ENCODE measurements at places on chromosomes 4 and X. TPM values are rescaled to one million over a fixed set of nuclear protein-coding genes. Genes with fewer than 3 reads are reported as not detected.
A peak's percentile ranks its signal among the peaks of the same experiment; 100 is the strongest.

ESX1 gene
- total RNA-seq = not detected

SYTL4 gene
- total RNA-seq = not detected

LRP2BP gene
- total RNA-seq = 0.44 TPM

XK gene
- not detected for total RNA-seq

RPA4 gene
- 0.37 TPM for total RNA-seq

CXCL1 gene
- total RNA-seq = not detected

OFD1 gene
- total RNA-seq = 25.3 TPM

POU3F4 gene
- total RNA-seq = not detected

MAP3K15 gene
- total RNA-seq = 1.3 TPM

PRDM8 gene
- 0.29 TPM for total RNA-seq

SLIT2 gene
- total RNA-seq = not detected

STBD1 gene
- total RNA-seq = not detected

HPGD gene
- 1.5 TPM for total RNA-seq

DHRSX gene
- total RNA-seq = 18.8 TPM

AWAT1 gene
- not detected for total RNA-seq

TLR3 gene
- total RNA-seq = not detected

GPR82 gene
- not detected for total RNA-seq

CTAG1B gene
- not detected for total RNA-seq

- H3K27me3 ChIP-seq = no peaks in the 10 kb centered on the region
- H3K36me3 ChIP-seq = peaks cover 3% of the 10 kb centered on the region
- no peak for DNase-seq
- peak overlapping the region; percentile 55 for H3K27ac ChIP-seq
- H3K4me3 ChIP-seq = peak overlapping the region; percentile 49
- H3K4me1 ChIP-seq = peaks cover 70% of the 10 kb centered on the region
These were observed 6.2 kb downstream of the CHIC2 start for GRCh38 chr4:54058171-54058570.

- H3K27me3 ChIP-seq = no peaks in the 10 kb centered on the region
- no peaks in the 10 kb centered on the region for H3K36me3 ChIP-seq
- DNase-seq = no peak
These were observed 153.3 kb downstream of the BCOR start for GRCh38 chrX:39944416-39944815.

GRCh38 chr4:143424276-143424675 is 87.6 kb downstream of the GAB1 start:
- no peaks in the 10 kb centered on the region for H3K36me3 ChIP-seq
- no peak for DNase-seq

GRCh38 chrX:151694661-151695582 is at the start of gene PRRG3:
TSS of gene PRRG3 (plus strand) at chrX:151695458. CDS start at chrX:151698815, 3,357 bp downstream.
- no peak for DNase-seq
- H3K4me1 ChIP-seq = no peaks in the 10 kb centered on the region
- H3K27ac ChIP-seq = no peak within 1 kb of the TSS
- no peak within 1 kb of the TSS for H3K4me3 ChIP-seq
- H3K36me3 ChIP-seq = no peaks in the 10 kb centered on the region

DNA sequence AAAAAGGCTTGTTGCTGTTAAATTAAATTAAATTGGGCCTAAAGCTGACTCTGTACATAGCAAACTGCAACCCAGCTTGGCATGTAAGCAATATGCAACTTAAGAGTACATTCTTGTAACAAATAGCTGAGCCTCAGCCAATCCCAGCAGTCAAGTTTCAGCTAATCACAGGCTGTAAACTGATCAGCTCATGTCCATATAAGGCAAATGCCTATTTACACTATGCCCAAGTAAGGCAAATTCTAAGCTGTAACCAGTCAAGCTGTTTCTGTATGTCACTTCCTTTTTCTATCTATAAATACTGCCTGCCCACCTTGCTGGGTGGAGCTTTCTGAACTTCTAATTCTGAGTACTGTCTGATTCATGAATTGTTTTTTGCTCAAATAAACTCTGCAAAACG is 429.1 kb upstream of the FTHL17 start:
- no peak overlapping the region for H3K4me3 ChIP-seq
- H3K27ac ChIP-seq = no peak overlapping the region
- no peaks in the 10 kb centered on the region for H3K27me3 ChIP-seq
- no peak for DNase-seq
- H3K4me1 ChIP-seq = no peaks in the 10 kb centered on the region

GRCh38 chr4:949656-950055 is 17.4 kb downstream of the TMEM175 start:
- no peaks in the 10 kb centered on the region for H3K27me3 ChIP-seq
- DNase-seq = no peak
- no peak overlapping the region for H3K4me3 ChIP-seq
- no peak overlapping the region for H3K27ac ChIP-seq
- no peaks in the 10 kb centered on the region for H3K36me3 ChIP-seq

- no peak overlapping the region for H3K27ac ChIP-seq
- no peaks in the 10 kb centered on the region for H3K36me3 ChIP-seq
- DNase-seq = no peak
- no peak overlapping the region for H3K4me3 ChIP-seq
- H3K4me1 ChIP-seq = no peaks in the 10 kb centered on the region
These were observed 11.9 kb downstream of the BMX start for GRCh38 chrX:15512401-15512965.

GRCh38 chrX:118976599-118977340 is 2.4 kb downstream of the LONRF3 start:
- peak overlapping the region; percentile 83 for H3K4me3 ChIP-seq
- H3K36me3 ChIP-seq = peaks cover 4% of the 10 kb centered on the region
- peak overlapping the region; percentile 5 for H3K27ac ChIP-seq
- H3K27me3 ChIP-seq = peaks cover 6% of the 10 kb centered on the region
- H3K4me1 ChIP-seq = peaks cover 15% of the 10 kb centered on the region

GRCh38 chr4:48375651-48376304 is 34.4 kb downstream of the SLAIN2 start:
- H3K27me3 ChIP-seq = no peaks in the 10 kb centered on the region
- no peak overlapping the region for H3K27ac ChIP-seq
- H3K4me1 ChIP-seq = peaks cover 8% of the 10 kb centered on the region
- peaks cover 3% of the 10 kb centered on the region for H3K36me3 ChIP-seq
- no peak overlapping the region for H3K4me3 ChIP-seq

DNA sequence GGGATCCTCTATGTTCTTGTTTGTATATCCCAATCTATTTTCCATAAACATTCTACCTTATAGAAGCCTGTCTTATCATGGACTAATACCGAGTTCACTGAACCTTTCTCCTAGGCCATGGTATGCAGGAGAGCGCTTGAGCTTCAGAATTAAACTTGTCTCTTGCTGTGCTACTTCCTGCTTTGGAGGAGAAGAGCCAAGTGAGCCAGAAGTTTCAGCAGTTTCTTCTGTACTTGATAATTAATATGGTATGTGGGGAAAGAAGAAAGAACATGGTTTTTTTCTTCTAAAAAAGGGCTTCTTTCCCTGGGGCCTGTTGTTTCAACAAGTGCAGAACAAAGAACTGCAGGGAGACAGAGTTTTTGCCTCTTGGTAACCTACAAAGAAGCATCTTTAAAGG is 172.8 kb downstream of the ATG4A start:
- no peaks in the 10 kb centered on the region for H3K36me3 ChIP-seq
- H3K27me3 ChIP-seq = peaks cover 2% of the 10 kb centered on the region

DNA sequence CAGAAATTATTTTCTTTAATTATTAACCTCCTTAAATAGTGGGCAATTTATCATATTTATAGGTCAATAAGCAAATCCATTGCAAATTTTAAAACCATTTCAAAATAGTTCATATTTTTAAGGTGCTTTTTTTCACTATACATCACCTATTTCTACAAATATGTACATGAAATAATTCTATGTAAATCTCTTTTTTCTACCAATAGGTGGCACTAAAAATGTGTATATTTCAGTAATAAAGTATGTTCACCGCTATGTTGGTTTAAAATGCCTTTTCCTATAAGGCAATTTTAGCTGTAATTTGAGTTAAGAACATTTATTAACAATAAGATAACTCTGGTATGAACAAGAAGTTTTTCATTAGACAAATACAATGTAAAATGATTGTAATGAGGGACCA is 672.2 kb downstream of the KCTD8 start:
- DNase-seq = no peak
- no peak overlapping the region for H3K4me3 ChIP-seq
- no peak overlapping the region for H3K27ac ChIP-seq
- H3K4me1 ChIP-seq = no peaks in the 10 kb centered on the region

DNA sequence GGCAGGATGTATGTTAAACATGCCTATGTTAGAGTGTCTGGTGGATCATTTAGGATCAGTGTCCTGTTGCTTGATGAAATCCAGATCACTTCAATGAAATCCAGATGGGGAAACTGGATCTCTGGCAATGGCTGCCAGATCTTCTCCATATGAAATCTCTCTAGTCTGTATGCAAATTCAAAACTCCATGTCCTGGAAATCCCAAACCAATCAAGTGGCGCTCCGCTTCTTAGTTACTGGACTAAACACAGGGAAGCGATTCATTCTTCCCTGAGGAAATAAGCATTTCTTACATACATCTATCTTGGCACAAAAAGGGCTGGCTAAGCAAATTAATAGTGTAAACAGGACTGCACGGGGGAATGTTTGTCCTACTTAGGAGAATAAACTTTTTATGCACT is 94.9 kb downstream of the HDAC8 start:
- no peak overlapping the region for H3K27ac ChIP-seq
- H3K36me3 ChIP-seq = peaks cover 9% of the 10 kb centered on the region
- no peaks in the 10 kb centered on the region for H3K27me3 ChIP-seq
- no peak overlapping the region for H3K4me3 ChIP-seq
- H3K4me1 ChIP-seq = no peaks in the 10 kb centered on the region

DNA sequence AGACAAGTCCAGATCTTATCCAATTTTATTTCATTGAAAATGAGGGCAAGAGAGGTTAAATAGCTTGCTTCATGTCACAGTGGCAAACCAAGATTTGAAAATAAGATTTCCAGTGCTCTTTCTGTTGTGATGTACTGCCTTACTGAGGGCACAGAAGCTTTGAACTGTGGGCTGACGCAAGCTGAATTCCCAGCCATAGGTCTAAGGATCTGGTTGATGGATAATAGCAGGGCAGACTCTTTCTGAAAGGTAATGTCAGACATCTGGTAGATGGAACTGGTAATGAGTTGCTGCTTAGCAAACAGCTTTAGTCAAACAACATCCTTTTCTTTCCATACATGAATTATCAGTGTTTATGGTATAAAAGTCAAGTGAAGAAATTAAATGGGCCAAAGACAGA is 193.9 kb upstream of the RASGEF1B start:
- H3K4me1 ChIP-seq = peaks cover 15% of the 10 kb centered on the region
- H3K27ac ChIP-seq = no peak overlapping the region
- no peak for DNase-seq

GRCh38 chr4:109026588-109026987 is 263.7 kb upstream of the ETNPPL start:
- H3K36me3 ChIP-seq = no peaks in the 10 kb centered on the region
- no peak for DNase-seq
- H3K27me3 ChIP-seq = no peaks in the 10 kb centered on the region
- no peak overlapping the region for H3K4me3 ChIP-seq

GRCh38 chr4:109294006-109294405 is 8.5 kb downstream of the COL25A1 start:
- no peaks in the 10 kb centered on the region for H3K36me3 ChIP-seq
- DNase-seq = peak; percentile 58
- H3K4me3 ChIP-seq = no peak overlapping the region

DNA sequence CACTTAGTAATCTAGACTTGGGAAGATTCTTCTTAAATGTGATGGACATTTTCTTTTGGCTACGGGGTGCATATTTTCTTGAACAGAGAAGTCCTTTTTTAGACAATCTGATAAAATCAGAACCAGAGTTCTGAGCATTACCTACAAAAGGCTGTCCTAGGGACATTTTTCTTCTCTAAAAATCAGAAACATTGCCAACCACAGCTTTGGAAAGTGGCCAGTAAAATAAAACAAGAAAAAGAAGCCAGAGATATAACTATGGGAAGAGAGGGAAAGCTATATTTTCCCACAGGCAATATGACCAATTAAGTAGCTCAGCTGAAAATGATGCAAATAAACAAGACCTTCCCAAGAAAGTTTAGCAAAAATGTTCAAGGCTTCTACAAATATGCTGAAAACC is 55.9 kb downstream of the MXRA5 start:
- no peaks in the 10 kb centered on the region for H3K4me1 ChIP-seq
- H3K4me3 ChIP-seq = no peak overlapping the region
- no peak overlapping the region for H3K27ac ChIP-seq
- no peaks in the 10 kb centered on the region for H3K36me3 ChIP-seq
- no peak for DNase-seq
- no peaks in the 10 kb centered on the region for H3K27me3 ChIP-seq

DNA sequence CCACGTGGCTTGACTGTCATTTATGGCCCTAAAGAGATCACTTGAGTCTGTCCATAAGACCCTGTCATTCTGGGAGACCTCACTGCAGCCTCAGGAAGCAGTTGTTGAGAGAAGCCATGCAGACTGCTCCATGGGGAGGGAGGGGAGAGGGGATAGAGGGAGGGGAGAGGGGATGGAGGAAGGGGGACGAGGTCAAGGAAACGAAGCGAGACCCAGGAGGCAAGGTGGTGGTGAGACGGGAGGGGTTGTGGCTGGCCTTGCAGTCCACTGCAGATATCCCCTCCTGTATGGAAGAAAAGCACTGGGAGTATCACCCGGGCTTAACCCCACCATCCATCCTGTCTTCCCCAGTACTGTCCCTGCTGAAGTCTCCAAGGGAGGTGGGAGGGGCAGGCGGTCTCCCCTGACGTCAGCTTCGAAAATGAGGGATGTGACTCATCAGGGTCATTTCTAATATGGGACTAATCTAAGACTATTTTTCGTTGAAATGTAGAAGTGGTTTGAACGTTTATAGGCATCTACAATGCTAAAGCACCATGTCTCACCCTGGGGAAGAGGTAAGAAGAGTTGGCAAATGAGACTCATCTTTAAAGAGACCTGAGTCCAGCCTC is 5.6 kb downstream of the TMEM255A start:
- H3K4me3 ChIP-seq = no peak overlapping the region
- H3K27me3 ChIP-seq = peaks cover 14% of the 10 kb centered on the region
- no peak for DNase-seq
- H3K4me1 ChIP-seq = peaks cover 18% of the 10 kb centered on the region
- no peak overlapping the region for H3K27ac ChIP-seq

Data from activated naive CD4-positive, alpha-beta T cell treated with anti-CD3 and anti-CD28 coated beads for 36 hours (primary cell).